ENCODE measurements at places on chromosomes 7 and 10.

DNA sequence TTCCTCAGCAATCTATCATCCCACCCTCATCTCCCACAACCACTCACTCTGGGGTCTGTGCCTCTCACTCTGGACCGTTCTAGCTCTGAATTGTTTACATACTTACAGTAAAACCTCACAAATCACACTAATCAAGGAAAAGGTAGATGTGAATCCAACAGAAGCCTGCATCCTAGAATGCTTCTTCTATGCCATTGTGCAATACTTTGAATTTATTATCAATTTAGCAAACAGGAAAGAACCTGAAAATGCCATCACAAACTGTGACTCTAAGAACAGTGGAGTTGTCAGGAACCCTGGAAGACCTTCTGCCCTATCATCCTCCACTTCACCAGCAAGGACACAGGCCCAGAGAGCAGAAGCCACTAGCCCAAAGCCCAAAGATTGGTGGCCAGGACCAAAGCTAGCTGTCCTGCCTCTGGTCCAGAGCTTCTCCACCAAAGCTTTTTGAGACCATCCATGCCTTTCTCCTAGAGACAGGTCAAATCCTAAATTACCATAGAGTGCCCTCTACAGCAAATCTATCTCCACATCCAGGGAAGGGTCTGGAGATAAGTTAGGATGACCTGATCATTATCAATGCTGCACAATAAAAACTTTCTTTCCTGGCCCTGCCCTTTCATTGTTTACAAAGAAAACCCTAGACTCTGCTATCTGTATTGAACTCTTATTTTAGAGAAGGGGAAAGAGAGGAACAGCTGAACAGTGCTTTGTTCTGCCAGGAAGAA lies 2.4 kb downstream of the SORBS1 start:
- no peak for DNase-seq

DNA sequence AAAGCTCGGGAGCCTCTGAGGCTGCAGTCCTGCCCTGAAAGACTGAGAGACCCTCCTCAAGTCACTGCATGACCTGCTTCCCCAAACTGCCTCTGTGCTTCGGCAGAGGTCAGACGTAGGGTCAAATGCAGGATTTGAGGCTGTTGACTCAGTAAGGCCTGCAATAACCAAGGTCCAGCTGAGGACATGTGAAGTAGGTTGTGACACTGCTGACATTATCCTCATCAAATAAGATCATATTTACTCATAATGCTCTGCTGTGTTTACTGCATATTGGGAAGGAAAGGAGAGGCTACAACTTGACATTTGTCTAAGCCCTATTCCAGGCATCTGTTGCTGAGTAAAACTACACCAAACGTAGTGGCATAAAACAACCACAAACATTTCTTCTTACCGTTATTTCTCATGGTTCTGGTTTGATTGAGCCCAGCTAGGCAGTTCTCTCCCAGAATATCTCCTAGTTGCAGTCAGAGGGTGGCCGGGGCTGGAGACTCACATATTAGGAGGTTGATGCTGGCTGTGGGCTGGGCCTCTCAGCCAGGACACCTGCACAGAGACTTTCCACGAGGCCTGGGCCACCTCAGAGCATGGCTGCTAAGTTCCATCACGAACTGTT lies 122.1 kb upstream of the STK17A start:
- no peak for DNase-seq

- no peak for DNase-seq
These were observed 27.6 kb upstream of the FAM204A start for GRCh38 chr10:118369641-118370205.

DNA sequence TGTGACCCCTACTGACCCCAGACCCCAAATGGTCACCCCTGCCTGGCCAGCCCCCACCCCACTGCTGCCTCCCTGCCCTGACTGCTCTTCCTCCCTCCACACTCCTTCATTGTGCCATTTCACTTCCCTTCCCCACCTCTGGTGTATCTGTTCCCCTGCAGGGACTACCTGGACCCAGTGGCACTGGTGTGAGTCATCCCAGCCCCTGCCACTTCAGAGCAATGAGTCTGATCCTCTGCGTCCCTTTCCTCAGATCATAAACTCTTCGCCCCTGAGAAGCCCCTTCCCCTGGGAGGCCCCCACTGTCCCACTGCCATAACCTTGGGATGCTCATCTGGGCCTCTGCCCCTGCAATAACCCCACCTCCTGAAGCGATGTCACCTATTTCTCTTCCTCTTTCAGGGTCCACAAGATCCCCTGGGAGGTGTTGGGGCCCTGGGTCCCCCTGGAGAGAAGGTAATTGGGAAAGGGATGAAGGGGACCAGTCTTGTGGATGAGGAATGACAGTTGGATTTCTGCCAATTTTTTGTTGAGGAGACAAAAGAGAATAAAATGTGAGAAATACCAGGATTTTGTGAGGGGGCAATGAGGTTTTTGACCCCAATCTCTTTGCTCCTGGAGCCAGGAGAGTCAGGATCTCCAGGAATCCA lies 19.1 kb upstream of the VOPP1 start:
- DNase-seq, result no peak

GRCh38 chr7:11054033-11054432 lies 80.4 kb downstream of the PHF14 start:
- DNase-seq, result no peak

GRCh38 chr7:1210979-1211608 lies 21.6 kb upstream of the UNCX start:
- no peak for DNase-seq

GRCh38 chr7:123022576-123022975 lies 27.1 kb upstream of the TAS2R16 start:
- DNase-seq, result peak; percentile 20

- DNase-seq, result no peak
These were observed 9.7 kb downstream of the NPTX2 start for GRCh38 chr7:98626460-98627412.

DNA sequence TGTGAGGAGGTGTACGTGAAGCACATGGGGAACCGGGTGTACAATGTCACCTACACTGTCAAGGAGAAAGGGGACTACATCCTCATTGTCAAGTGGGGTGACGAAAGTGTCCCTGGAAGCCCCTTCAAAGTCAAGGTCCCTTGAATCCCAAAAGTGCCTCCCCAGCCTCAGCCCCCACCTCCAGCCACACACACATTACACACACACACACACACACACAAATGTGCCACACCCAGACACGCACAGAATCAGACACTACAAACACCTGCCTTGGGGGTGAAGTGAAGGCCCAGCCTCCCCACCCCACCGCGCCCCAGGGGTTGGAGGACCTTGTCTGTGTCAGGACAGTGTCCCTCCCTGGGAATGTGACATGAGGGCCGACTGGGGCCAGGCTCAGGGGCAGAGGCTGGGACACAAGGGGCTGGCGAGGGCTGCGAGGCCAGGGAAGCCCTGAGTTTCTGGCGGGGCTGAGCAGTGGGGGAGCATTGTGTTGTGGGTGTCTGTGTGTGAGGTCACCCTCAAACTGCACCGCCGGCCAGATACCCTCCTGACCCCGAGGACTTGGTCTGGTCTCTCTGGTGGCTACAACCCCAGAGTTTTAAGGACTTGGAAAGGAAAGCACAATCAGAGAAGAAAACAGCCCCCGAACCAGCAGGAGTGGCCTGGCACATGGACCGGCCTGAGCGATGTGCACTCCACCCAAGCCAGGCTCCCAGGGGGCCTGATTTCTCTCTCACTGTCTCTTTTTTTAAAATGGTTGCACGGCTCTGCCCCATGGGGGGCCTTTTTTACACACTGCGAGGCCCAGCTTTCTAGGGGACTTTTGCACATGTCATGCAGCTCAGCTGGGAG lies 4.0 kb upstream of the ATP6V1F start:
- no peak for DNase-seq

- no peak for DNase-seq
These were observed 42.6 kb upstream of the CFAP46 start for GRCh38 chr10:132984801-132985545.

GRCh38 chr10:86345859-86346798 lies 20.5 kb downstream of the GRID1 start:
- no peak for DNase-seq

DNA sequence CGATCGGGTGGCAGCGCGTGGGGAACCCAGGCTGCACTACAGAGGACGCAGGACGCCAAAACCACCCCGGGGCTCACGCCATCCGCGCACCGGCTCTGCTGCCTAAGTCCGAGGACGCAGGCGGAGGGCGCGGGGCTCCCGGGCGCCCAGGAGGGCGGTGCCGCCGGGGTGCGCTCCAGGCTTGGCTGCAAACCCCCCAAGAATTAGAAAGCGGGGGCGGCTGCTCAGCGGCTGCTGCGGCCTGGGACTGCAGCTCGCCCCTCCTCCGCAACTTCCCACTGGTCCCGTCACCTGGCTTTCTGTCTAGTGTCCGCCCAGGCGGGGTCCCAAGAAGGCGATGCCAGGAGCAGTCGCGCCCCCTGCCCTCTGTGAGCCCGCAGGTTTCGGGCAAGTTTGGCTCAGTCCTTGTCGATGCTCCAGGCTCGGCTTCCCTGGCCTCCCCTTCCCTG lies 1.7 kb upstream of the POU6F2 start:
- no peak for DNase-seq

All from HS-5 (cell line).